MV-4-11 (cell line): ENCODE measurements at places on chromosomes 6 and 20.

- DNase-seq = peak; percentile 69
Measured at GRCh38 chr6:36127462-36128016, 2.8 kb upstream of the MAPK13 start.

DNA sequence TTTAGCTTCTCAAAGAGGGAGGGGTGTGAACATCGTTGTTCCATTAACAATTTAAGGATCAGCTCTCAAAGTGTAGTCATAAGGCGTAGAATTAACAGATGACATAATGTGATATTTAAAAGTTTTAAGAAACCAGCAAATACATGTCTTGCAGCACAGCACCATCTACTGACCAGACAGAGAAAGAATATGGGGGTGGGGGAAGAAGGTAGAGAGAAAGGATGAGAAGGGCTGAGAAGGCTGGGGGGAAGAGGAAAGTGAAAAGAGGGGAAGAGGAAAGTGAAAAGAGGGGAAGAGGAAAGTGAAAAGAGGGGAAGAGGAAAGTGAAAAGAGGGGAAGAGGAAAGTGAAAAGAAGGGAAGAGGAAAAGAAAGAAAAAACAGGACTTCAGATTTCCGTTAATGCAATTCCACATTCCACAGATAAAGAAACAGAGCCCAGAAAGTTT lies 80.9 kb downstream of the HAO1 start:
- peak; percentile 3 for DNase-seq

GRCh38 chr6:125794342-125795137 lies 3.8 kb downstream of the NCOA7 start:
- no peak for DNase-seq

- DNase-seq = no peak
Measured at GRCh38 chr20:25050082-25050481, 7.9 kb downstream of the ACSS1 start.

DNA sequence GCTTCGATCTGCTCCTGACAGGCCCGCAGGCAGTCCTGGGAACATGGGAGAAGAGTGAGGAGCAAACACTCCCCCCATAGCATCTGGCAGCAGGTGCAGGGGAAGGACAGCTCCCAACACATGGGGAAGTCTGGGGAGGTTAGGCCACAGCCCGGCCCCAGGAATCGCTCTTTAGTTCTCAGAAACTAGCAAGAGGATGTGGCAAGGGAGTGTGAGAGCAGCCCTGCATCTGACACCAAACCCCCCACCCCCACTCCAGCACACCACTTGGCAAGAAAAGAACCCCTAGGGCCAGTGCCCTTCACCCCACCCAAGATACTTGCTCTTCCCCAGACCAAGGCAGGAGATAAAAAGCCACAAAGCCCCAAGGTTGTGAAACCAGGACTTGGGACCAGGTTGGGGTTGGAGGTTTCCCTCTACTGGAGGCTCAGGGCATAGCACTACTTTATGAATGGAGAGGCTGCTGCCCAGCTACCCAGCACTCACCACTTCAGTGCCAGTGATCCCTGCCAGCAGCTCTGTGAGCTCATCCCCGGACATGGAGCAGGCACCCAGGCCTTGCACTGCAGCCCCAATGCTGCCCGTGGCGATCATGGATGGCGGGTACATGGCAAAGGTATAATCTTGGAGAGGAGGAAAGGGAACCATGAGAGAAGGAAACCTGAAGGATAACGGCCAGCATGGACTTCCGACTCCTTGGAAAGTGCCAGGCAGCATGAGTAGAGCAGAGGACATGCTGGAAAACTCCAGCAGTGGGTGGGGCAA lies 5.4 kb downstream of the CCND3 start:
- peak; percentile 100 for DNase-seq
